ENCODE measurements at places on chromosomes 4 and X.

DNA sequence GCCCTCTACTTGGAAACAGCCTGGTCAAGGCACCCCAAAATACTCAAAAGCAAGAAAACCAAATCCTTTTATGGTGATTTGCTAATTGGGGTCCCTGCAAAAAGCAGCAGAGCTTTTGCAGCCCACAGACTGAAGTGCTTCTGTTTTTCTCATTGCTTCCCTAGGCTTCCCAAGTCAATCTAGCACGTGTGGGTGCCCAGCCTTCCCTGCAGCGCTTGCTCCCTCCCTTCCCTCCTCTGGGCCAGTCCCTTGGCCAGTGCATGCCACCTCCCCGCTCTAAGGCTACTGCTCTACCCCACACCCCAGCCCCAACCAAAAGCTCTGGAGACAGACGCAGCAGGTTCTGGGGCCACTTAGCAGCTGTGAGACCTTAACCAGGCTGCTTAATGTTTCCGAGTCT lies 53.6 kb downstream of the ANAPC4 start:
- DNase-seq = no peak

- no peak for DNase-seq
Measured at GRCh38 chr4:36224972-36225903, 19.1 kb downstream of the ARAP2 start.

DNA sequence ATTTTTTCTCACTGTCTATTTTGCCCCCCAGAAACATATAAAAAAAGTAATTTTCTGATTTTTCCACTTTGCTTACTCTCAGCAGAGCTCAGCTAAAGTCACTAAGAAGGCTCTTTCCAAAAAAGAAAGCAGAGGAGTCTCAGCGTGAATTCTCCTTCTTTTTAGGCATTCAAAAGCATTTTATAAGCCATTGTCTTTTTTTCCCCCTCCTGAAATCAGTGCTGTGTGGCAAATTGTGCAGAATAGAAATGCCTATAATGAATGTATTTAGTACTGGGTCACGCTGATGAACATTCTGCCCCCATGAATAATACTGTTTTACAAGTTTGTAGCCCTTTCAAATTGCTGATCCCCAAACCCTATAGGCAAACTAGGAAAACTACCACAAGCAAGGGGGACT lies 1.6 kb upstream of the PCDH18 start:
- no peak for DNase-seq

DNA sequence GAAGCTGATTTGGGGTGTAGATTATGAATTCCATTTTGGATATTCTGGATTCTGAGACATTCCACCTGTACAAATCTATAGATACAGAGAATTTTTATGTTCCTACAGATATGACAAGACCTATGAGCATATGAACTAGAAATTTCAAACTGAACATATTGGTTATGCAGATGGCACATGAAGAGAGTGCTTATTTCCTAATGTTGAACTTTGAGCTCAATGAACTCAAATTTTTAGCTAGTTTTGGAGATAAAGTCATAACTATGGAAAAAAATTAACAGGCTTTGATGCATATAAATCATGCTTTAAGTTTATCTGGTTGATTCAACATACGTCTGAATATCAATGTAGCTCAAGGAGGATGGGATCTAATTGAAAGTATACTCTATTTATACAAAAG lies 8.9 kb downstream of the CHIC2 start:
- DNase-seq = no peak

GRCh38 chrX:72258174-72258573 lies 18.9 kb downstream of the RPS4X start:
- DNase-seq = no peak

- no peak for DNase-seq
Measured at GRCh38 chr4:8295471-8295870, 25.9 kb downstream of the HTRA3 start.

- DNase-seq = no peak
Measured at GRCh38 chrX:115591856-115592842, 31.2 kb downstream of the PLS3 start.

- no peak for DNase-seq
Measured at GRCh38 chrX:65866146-65866545, 173.7 kb downstream of the VSIG4 start.

- no peak for DNase-seq
Measured at GRCh38 chr4:15754323-15754722, 23.8 kb upstream of the CD38 start.

DNA sequence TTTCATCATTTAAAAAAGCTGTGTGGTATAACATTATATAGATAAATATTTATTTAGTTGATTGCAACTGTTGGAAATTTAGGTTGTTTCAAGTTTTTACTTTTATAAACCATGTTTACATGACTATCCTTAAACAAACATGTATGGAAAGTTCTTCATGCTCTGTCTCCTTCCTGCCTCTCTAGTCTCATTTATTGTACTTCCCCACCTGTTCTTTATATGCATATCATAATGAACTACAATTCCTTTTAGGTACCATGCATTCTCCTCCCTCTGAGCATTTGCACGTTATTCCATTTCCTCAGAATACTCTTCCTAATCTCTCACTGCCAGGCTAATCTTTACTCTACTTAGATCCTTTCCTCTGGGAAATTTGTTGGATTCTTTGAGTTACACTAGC lies 16.9 kb upstream of the ADH6 start:
- DNase-seq = no peak

DNA sequence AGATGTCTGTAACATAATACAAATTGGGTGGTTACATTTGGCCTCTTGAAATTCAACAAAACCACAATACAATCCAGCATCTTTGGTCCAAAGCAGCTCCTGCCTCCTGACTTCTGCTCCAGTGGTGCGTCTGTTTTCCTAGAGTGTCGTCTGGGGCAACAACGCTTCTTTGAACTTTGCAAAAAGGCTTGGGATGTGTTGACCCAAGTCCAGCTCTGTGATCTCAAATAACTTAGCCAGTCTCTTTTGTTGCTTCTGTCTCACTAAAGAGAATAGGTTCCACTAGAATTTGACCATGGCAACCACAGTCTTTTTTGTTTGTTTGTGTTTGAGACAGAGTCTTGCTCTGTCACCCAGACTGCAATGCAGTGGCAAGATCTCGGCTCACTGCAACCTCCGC lies 324.0 kb downstream of the DHRSX start:
- no peak for DNase-seq

DNA sequence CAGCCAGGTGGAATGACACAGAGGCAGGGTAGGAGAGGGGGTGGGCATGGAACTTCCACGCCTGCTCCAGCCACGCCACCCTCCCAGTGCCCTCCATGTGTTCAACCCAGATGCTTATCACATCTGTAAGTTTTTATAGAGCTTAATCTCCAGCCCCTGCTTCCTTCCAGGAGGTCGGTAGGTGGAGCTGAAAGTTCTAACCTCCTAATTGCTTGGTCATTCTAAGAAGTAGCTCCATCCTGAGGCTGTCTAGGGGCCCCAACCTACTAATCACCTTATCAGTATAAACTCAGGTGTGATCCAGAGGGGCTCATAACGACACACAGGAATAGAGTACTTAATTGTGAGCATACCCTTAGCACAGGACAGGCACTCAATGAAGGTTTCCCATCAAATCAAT lies 18.3 kb downstream of the QDPR start:
- no peak for DNase-seq

DNA sequence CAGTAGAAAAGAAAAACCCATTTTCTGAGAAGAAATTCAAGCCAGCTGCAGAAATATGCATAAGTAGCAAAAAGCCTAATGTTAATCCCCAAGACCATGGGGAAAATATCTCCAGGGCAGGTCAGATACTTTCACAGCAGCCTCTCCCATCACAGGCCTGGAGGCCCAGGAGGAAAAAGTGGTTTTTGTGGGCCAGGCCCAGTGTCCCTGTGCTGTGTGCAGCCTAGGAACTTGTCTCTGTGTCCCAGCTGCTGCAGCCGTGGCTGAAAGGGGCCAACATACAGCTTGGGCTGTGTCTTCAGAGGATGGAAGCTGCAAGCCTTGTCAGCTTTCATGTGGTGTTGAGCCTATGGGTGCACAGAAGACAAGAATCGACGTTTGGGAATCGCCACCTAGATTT lies 581.0 kb downstream of the C4orf33 start:
- DNase-seq = no peak

DNA sequence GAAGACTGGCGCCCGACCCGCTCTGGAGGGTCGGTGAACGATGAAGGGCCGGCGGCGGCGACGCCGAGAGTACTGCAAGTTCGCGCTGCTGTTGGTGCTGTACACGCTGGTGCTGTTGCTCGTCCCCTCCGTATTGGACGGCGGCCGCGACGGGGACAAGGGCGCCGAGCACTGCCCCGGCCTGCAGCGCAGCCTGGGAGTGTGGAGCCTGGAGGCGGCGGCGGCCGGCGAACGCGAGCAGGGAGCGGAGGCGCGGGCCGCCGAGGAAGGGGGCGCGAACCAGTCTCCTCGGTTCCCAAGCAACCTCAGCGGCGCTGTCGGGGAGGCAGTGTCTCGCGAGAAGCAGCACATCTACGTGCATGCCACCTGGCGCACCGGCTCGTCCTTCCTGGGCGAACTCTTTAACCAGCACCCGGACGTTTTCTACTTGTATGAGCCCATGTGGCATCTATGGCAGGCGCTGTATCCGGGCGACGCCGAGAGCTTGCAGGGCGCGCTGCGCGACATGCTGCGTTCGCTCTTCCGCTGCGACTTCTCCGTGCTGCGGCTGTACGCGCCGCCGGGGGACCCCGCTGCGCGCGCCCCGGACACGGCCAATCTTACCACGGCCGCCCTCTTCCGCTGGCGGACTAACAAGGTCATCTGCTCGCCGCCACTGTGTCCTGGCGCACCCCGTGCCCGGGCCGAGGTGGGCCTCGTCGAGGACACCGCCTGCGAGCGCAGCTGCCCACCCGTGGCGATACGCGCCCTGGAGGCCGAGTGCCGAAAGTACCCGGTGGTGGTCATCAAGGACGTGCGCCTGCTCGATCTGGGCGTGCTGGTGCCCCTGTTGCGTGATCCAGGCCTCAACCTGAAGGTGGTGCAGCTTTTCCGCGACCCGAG lies 568 bp downstream of the CHST7 start:
- DNase-seq = peak; percentile 76

DNA sequence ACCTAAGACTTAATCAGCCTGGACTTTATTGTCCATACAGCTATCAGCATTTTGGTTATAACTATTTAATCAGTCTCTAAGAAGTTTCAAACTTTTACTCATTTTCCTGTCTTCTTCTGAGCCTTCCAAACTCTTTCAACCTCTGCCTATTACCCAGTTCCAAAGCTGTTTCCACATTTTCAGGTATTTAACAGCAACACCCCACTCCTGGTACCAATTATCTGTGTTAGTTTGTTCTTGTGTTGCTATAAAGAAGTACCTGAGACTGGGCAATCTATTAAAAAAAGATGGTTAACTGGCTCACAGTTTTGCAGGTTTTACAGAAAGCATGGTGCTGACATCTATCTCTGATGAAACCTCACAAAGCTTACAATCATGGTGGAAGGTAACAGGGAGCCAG lies 195.6 kb downstream of the NPNT start:
- no peak for DNase-seq

DNA sequence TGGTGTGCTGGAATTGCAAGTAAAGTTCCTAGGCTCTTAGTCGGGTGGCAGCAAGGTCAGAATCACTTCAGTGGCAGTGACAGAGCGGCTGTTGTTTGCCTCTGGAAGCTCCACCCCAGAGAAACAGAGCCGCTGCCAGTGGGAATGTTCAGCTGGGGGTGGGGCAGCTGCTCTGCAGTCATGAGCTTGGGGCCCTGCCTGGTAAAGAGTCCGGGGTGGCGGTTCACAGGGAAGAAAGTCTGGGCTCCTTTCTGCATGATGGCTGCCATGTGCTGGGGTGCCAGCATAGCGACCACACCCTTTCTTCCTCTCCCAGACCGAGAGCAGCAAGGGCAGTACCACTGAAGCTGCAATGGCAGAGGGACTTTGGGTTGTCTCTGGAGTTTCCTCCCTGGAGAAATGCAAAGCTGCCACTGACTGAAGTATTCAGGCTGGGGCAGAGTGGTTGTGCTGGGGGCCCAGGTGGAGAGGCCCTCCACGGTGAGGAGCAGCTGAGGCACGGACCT lies 108.8 kb upstream of the CENPE start:
- no peak for DNase-seq

DNA sequence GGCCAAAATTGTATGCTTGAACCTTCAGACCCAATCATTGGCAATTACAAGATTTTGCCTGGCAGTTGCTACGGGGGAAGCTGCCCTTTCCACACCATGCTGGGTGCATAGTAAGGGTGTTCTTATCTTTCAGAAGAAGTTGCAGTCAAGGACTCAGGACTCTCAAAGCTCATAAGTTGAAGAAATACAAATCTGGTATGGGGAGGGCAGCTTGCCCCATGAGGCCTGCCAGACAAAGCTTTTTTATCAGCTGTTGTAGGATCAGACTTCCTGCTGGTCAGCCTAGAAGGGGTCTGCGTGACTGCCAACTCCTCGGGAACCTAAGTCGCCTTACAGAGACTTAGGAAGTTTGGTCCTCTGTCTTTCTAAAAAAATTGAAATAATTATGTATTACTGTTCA lies 174.9 kb upstream of the TECRL start:
- DNase-seq = no peak

GRCh38 chr4:126306152-126306869 lies 991.6 kb downstream of the FAT4 start:
- no peak for DNase-seq

- no peak for DNase-seq
Measured at GRCh38 chr4:16572161-16572560, 326.3 kb downstream of the LDB2 start.

- no peak for DNase-seq
Measured at GRCh38 chr4:1171311-1172227, 814 bp downstream of the SPON2 start.
